ENCODE measurements at places on chromosomes 2 and 18.
A peak's percentile ranks its signal among the peaks of the same experiment; 100 is the strongest.

- no peak overlapping the region for H3K27ac ChIP-seq
- no peaks in the 10 kb centered on the region for H3K27me3 ChIP-seq
- no peaks in the 10 kb centered on the region for H3K36me3 ChIP-seq
- H3K4me1 ChIP-seq, result no peaks in the 10 kb centered on the region
- no peak for DNase-seq
- H3K4me3 ChIP-seq, result no peak overlapping the region
These were observed 91.5 kb upstream of the RGPD4 start for GRCh38 chr2:107735201-107735600.

- H3K4me3 ChIP-seq, result no peak overlapping the region
- no peaks in the 10 kb centered on the region for H3K27me3 ChIP-seq
- peaks cover 21% of the 10 kb centered on the region for H3K4me1 ChIP-seq
- H3K36me3 ChIP-seq, result no peaks in the 10 kb centered on the region
- no peak for DNase-seq
These were observed 215.4 kb downstream of the KLHL29 start for GRCh38 chr2:23600346-23600745.

DNA sequence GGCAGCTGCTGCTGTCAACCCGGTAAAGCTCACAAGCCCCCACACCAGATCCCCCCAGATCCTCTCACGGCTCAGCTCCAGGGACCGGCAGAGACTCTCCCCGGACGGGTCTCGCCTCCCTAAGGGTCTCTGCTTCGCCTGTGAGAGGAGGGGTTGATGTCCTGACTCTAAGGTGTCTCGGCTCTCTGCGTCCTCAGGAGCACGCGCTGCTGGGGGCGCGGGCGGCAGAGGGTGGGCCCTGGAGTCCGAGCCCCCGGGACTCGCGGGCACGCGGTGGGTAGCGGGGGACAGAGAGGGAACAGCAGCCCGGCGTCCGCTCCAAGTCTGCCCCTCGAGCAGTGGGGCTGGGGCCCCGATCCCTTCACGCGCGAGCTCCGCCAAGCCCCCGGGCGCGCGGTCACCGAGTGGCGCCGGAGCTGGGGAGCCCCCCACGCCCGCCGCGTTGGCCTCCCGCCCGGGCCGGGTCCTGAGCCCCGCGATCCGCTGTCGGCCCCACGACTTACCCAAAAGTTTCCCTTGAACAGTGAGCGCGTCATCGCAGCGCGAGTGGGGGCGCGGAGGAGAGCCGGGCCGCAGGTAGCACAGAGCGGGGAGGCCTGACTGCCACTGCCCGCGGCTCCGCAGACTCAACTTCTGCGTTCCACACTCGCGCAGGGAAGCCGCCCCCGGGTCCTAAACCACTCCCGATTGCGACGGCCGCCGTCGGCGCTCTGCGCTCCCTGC, at the start of gene PSTPIP2:
Gene PSTPIP2 (minus strand): TSS at position 608 of the 723 bp plus-strand sequence. CDS start 72 bp downstream, at position 536.
- peak within 1 kb of the TSS; percentile 69 for H3K4me3 ChIP-seq
- H3K4me1 ChIP-seq, result no peaks in the 10 kb centered on the region
- H3K27ac ChIP-seq, result peak within 1 kb of the TSS; percentile 68
- DNase-seq, result peak; percentile 47
- no peaks in the 10 kb centered on the region for H3K27me3 ChIP-seq
- no peaks in the 10 kb centered on the region for H3K36me3 ChIP-seq

GRCh38 chr2:172985139-172985892, 90.3 kb upstream of the MAP3K20 start:
- peak; percentile 21 for DNase-seq
- no peaks in the 10 kb centered on the region for H3K36me3 ChIP-seq
- H3K4me3 ChIP-seq, result no peak overlapping the region
- peaks cover 11% of the 10 kb centered on the region for H3K4me1 ChIP-seq

- peaks cover 5% of the 10 kb centered on the region for H3K4me1 ChIP-seq
- H3K27ac ChIP-seq, result no peak overlapping the region
- DNase-seq, result no peak
- no peak overlapping the region for H3K4me3 ChIP-seq
These were observed 11.6 kb upstream of the PSD4 start for GRCh38 chr2:113162173-113162572.

DNA sequence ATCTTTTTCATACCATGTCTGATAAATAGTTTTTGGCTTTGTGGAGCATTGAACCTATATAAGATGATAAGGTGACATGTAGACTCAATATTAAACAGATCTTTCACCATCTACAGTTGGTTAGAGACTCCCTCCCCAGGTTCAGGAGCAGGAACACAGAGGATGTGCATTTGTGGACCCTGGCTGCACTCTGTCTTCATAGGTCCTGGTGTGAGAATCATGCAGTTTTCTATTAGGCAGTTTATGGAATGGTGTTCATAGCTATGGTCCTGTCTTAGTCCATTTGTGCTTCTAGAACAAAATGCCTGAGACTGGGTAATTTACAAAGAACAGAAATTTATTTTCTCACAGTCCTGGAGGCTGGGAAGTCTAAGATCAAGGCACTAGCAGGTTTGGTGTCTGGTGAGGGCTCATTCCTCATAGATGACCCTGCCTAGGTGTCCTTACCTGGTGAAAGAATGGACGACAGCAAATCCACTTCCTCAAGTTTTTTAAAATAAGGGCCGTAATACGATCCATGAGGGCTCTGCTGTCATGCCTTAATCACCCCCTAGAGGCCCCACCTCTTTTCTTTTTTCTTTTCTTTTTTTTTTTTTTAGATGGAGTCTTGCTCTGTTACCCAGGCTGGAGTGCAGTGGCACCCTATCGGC, 35.3 kb upstream of the FAM98A start:
- no peak overlapping the region for H3K4me3 ChIP-seq
- no peaks in the 10 kb centered on the region for H3K27me3 ChIP-seq
- H3K4me1 ChIP-seq, result no peaks in the 10 kb centered on the region
- H3K27ac ChIP-seq, result no peak overlapping the region
- H3K36me3 ChIP-seq, result no peaks in the 10 kb centered on the region
- DNase-seq, result no peak

DNA sequence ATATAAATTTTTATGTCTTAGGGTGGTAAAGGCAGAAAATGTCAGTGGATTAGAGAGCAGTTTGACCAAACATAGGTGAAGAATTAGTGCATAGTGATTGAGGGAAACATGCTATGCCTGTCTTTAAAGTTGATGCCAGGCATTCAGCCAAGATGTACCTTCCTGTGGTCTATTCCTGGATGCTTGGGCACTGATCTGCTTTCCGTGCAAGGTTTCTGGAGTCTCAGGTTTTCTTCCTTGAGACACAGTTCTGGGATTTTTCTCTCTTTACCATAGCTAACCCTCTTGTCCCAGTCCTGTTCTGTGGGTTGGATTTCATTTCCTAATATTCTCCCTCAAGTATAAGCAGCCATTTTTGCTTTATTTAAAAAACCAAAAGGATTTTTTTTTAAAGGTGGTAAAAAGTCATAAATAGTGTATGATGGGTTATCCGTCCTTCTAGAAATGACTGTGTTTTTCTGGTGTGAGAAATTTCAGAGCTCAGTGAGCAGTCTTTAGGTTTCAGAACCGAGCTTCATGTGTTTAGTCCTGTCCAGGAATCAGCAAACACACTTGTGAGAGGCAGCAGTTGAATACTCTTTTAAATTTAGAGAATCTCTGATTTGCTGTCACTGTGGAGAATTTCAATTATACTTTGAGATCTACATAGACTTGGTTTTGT, 43.0 kb upstream of the CYBRD1 start:
- no peak overlapping the region for H3K4me3 ChIP-seq
- DNase-seq, result no peak
- H3K4me1 ChIP-seq, result no peaks in the 10 kb centered on the region

- DNase-seq, result no peak
- H3K4me3 ChIP-seq, result no peak overlapping the region
- no peaks in the 10 kb centered on the region for H3K36me3 ChIP-seq
- peaks cover 27% of the 10 kb centered on the region for H3K4me1 ChIP-seq
- no peaks in the 10 kb centered on the region for H3K27me3 ChIP-seq
These were observed 71.0 kb upstream of the CYP1B1 start for GRCh38 chr2:38146907-38147307.

- no peak overlapping the region for H3K27ac ChIP-seq
- no peaks in the 10 kb centered on the region for H3K27me3 ChIP-seq
- no peaks in the 10 kb centered on the region for H3K4me1 ChIP-seq
These were observed 1225.8 kb downstream of the SUCLG1 start for GRCh38 chr2:83233326-83233725.

DNA sequence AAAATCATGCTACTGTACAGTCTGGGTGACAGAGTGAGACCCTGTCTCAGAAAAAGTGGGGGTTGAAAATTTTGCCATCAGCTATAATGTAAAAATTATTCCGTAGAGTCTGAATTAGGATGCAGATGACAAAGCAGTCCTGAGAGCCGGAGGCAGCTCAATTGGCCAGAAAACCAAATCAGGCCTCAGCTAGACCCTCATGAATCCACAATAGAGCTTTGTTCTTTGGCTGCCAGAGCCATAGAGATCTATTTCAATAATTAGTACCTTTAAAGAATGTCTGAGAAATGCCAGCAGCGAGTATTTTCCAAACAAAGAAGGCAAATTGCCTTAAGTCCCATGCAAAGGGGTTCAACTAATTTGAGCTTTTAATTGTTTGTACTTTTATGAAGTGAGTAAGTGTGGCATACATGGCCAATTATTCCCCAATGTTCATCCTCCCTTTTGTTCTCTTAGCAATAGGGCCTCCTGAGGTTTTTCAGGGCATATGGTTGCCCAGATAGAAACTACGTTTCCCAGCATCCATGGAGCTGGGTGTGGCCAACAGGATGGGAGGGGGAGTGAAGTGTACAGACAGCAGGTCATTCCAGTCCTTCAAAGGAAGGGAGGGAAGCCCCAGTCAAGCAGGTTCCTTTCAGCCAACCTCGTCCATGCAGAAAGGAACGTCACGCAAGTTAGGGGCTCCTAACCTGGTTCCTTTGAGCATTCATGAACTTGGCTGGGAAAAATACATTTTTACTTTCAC, 211.3 kb upstream of the APCDD1 start:
- H3K4me3 ChIP-seq, result no peak overlapping the region
- no peak overlapping the region for H3K27ac ChIP-seq
- H3K4me1 ChIP-seq, result no peaks in the 10 kb centered on the region
- DNase-seq, result no peak

- no peaks in the 10 kb centered on the region for H3K36me3 ChIP-seq
- no peak overlapping the region for H3K4me3 ChIP-seq
- H3K27me3 ChIP-seq, result no peaks in the 10 kb centered on the region
- no peaks in the 10 kb centered on the region for H3K4me1 ChIP-seq
- H3K27ac ChIP-seq, result no peak overlapping the region
- DNase-seq, result no peak
These were observed 71.1 kb downstream of the ROCK1 start for GRCh38 chr18:21040466-21040865.

DNA sequence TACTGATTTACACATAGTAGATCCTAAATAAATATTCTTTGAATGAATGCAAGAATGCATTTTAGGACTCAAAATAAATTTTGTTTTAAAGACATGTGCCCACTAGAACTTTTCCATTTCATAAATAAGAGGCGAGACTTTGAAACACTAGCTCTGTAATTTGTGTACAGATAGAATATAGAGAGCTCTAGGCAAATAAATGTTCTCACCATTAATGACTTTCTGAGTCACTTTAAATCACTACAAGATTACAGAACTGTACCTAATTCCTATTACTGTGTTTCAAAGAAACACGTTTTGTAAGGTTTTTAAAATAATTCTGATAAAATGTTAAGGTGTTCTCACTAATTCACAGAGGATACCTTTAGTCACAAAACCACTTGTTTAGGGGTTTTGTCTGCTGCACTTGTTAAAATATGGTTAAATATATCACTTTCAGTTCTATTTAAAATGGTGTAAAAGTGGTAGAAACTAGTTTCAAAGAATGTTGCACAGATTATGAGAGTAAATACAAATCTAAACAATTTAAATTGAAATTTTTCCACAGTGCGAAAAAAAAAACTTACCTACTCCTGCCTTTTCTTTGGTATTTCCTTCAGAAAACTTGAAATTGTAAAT, 158.7 kb upstream of the ZC3H15 start:
- no peak for DNase-seq
- H3K4me3 ChIP-seq, result no peak overlapping the region
- H3K27ac ChIP-seq, result no peak overlapping the region
- no peaks in the 10 kb centered on the region for H3K27me3 ChIP-seq
- no peaks in the 10 kb centered on the region for H3K4me1 ChIP-seq

GRCh38 chr2:69013840-69014821, 1.2 kb downstream of the ANTXR1 start:
- H3K27ac ChIP-seq, result peak overlapping the region; percentile 72
- H3K36me3 ChIP-seq, result no peaks in the 10 kb centered on the region
- DNase-seq, result no peak
- H3K4me3 ChIP-seq, result peak overlapping the region; percentile 67

GRCh38 chr2:23009545-23010149, 375.3 kb upstream of the KLHL29 start:
- H3K4me1 ChIP-seq, result no peaks in the 10 kb centered on the region
- H3K27ac ChIP-seq, result no peak overlapping the region
- H3K36me3 ChIP-seq, result no peaks in the 10 kb centered on the region
- peak; percentile 29 for DNase-seq

DNA sequence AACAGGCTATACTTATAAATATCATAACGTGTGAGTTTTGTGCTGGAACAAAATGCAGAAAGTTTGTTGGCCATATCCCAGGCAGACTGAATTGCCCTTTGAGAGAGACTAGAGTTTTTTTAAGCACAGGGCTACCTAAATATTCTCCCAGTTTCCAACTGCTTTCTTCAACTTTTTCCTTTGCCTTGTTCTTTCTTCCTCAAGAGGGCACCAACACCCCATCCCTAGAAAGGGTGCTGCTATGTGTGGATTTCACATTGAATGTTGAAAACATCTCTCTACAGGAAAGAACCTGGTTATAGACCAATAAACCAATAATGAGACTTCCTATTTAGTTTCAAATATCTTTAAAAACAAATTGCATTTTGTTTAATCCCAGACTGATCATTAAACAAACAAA, 87.9 kb downstream of the ICOS start:
- H3K27me3 ChIP-seq, result no peaks in the 10 kb centered on the region
- no peaks in the 10 kb centered on the region for H3K36me3 ChIP-seq
- H3K4me3 ChIP-seq, result no peak overlapping the region
- H3K4me1 ChIP-seq, result no peaks in the 10 kb centered on the region
- DNase-seq, result no peak

- DNase-seq, result no peak
- no peak overlapping the region for H3K4me3 ChIP-seq
- H3K36me3 ChIP-seq, result no peaks in the 10 kb centered on the region
These were observed 13.2 kb downstream of the MEMO1 start for GRCh38 chr2:31997653-31998052.

DNA sequence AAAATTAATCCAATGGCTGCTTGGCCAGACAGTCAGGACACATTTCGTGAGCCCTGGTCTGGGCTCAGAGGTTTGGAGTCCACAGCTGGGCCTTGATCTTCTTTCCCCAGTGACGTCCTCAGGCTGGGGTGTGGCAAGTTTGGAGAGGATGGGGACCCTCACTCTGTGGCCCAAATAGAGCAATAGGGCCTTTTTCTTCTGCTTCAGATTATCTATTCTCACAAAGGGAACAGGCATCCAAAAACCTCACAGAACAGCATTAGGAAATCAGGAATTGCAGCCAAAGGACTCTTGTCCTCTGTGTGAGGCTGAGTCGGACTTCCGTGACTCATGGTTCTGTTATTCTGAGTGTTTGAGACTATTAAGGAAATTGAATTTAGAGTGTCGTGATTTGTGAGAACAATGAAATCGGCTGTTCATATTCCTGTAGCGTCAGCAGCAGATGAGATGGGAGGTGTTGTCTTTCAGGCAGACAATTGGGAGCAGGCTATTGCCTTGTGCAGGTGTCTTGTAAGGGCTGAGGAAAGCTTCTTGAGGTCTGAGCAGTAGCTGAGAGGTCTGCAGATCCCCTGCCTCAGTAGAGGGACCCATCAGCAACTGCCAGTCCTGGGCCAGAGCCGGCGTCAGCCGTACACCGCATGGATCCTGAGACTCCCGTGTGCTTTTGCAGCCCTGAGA, 113.8 kb downstream of the SH3RF3 start:
- H3K36me3 ChIP-seq, result no peaks in the 10 kb centered on the region
- H3K4me3 ChIP-seq, result no peak overlapping the region
- H3K27me3 ChIP-seq, result no peaks in the 10 kb centered on the region

- no peak overlapping the region for H3K4me3 ChIP-seq
- no peaks in the 10 kb centered on the region for H3K4me1 ChIP-seq
- no peaks in the 10 kb centered on the region for H3K27me3 ChIP-seq
- no peaks in the 10 kb centered on the region for H3K36me3 ChIP-seq
- no peak for DNase-seq
These were observed 49.8 kb upstream of the TNP1 start for GRCh38 chr2:216909541-216910210.

Measured in tibial nerve (tissue), 4 donors.